ENCODE measurements at places on chromosomes 5 and 9.
A peak's percentile ranks its signal among the peaks of the same experiment; 100 is the strongest.

DNA sequence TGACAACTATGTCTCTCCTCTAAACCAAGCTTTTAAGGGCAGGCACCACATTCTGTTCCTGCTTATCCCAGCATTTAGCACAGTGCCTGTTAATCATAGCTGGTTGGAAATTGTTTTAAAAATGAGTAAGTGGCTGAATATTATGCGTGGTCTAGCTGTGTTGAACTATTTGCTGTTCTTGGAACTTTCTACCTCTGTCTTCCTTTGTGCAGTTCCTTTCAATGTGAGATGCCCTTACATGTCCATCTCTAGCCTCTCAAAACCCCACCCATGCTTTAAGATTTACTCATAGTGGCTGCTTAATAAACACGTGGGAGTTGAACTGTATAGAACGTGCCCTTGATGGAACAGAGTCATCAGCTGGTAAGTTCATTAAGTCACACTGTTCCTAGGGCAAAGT lies 34.5 kb downstream of the C9orf57 start:
- no peak for DNase-seq

- DNase-seq, result no peak
Observed at GRCh38 chr9:30289435-30289834, 2095.0 kb upstream of the ACO1 start.

DNA sequence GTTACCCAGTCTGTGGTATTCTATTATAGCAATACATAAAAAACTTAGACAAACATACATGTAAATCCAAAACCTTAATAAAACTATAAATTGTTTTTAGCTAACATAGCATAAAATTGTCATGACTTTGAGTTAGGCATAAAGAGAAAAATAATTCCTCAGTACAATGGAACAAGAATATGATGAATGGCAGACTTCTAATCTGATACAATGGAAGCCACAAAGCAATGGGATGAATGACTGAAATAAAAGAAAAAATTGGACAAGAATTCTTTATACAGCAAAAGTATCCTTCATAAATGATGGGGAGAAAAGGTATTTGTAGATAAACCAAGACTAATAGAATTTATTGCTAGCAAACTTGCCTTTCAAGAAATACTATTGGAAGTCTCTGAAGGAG lies 524.2 kb downstream of the GABRG2 start:
- DNase-seq, result no peak

- DNase-seq, result no peak
Observed at GRCh38 chr5:36646100-36646499, 39.7 kb downstream of the SLC1A3 start.

DNA sequence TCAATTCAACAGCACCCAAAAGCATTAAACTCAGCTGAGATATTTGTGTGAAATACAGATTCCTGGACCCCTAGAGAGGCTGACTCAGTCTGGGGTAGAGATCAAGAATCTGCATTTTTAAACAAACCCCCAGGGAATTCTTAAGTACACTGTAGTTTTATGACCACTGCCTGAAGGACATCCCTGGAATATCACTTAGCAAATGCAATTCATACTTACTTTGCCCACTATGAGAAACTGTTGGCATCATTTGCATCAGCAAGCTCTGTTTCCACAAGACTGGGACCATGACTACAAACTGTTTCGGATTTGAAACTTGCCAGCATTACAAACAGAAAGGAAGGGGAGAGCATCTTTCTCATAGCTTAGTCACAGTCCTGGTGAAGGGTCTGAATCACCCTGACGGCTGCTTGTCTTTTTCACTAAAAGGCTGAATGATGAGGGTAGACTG lies 63.7 kb downstream of the MLLT3 start:
- no peak for DNase-seq

- no peak for DNase-seq
Observed at GRCh38 chr5:181190711-181191525, 14.1 kb downstream of the TRIM7 start.

GRCh38 chr9:95028853-95029219 lies 288.7 kb downstream of the FANCC start:
- no peak for DNase-seq

DNA sequence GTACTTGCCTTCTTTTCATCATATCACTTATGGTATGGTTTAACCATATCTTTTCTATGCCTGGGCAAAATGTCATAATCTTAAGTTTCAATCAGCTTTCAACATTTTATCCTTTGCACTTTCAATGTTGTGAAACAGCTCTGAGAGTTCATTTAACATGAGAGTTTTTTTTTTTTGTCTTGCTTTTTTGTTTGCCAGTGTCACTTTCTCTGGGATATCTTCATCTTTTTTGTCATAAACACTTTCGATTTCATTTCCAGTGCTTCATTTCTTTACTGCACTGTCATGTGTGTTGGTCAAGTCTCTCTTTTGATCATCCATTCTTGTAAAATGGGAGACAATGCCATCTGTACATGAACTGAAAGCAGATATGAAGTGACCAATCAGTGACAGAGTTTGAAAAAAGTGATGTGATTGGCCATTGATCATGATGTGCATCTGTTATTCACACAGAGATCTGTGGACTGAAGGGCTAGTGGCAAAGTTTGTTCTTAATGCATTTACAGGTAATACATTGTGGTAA lies 7.5 kb upstream of the POU5F2 start:
- no peak for DNase-seq

GRCh38 chr5:96327722-96328121 lies 105.3 kb downstream of the PCSK1 start:
- DNase-seq, result no peak

- DNase-seq, result no peak
Observed at GRCh38 chr5:67182301-67182790, 14.3 kb downstream of the CD180 start.

GRCh38 chr5:128304088-128304487 lies 220.5 kb downstream of the SLC12A2 start:
- no peak for DNase-seq

GRCh38 chr9:100355561-100355960 lies 2.8 kb upstream of the TEX10 start:
- peak; percentile 38 for DNase-seq

DNA sequence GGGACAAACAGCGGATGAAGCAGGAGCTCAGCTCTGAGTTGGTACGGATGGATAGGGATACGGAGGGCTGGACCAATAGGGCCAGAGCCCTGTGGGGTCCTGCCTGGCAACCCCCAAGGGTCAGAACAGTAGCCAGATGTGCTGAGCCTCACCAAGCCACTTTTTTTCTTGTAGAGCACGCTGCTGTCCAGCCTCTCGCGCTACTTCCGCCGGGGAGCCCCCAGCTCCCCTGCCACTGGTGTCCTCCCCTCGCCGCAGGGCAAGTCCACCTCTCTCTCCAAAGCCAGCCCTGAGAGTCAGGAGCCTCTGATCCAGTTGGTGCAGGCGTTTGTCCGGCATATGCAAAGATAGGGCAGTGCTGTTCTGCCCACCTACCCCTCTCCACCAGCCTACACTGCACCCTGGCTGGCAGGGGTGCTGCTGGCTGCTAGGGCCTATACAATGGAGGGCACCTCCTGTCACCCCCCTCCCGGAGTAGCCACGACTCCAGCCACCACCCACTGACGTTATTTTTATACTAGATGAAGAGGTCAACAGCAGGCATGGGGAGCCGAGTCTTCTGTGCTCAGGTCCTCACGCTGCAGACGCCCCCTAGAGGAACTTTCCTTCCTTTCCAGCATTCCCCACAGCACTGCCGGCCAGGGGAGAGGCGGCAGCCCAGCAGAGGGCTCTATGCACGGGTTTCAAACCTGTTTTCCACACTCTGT lies 21.6 kb downstream of the SH3GLB2 start:
- DNase-seq, result no peak

GRCh38 chr5:34722183-34722582 lies 66.1 kb downstream of the RAI14 start:
- no peak for DNase-seq

Measured in GF-D8 (cell line).